HepG2 (cell line): ENCODE measurements at places on chromosomes 5 and 9. TPM values are rescaled to one million over a fixed set of nuclear protein-coding genes. Genes with fewer than 3 reads are reported as not detected.

The COL23A1 gene
- not detected in 2 replicates for total RNA-seq

The MEF2C gene
- 0.02 TPM in 1 of 2 replicates, not detected in the other for total RNA-seq

The ODF2 gene
- total RNA-seq, result 28.3 and 31.3 TPM in 2 replicates

The CMYA5 gene
- total RNA-seq, result 0.13 and 0.18 TPM in 2 replicates

The TXN gene
- total RNA-seq, result 470 and 599 TPM in 2 replicates

The ABLIM3 gene
- total RNA-seq, result 0.53 and 0.67 TPM in 2 replicates

The GOLM1 gene
- total RNA-seq, result 0.20 and 0.31 TPM in 2 replicates

The SAPCD2 gene
- total RNA-seq, result 35.9 and 42.8 TPM in 2 replicates

The NUTM2G gene
- total RNA-seq, result not detected in 2 replicates

The F2RL2 gene
- not detected in 2 replicates for total RNA-seq

The PRUNE2 gene
- 0.02 TPM in 1 of 2 replicates, not detected in the other for total RNA-seq

The PCDHB5 gene
- 0.07 TPM in 1 of 2 replicates, not detected in the other for total RNA-seq

The TSLP gene
- total RNA-seq, result not detected in 2 replicates

The IRX2 gene
- not detected in 2 replicates for total RNA-seq

The ALDOB gene
- 0.97 and 1.1 TPM in 2 replicates for total RNA-seq

The SV2C gene
- total RNA-seq, result not detected in 2 replicates

The ZNF354C gene
- total RNA-seq, result 0.02 and 0.03 TPM in 2 replicates

The FGD3 gene
- 0.84 and 1.1 TPM in 2 replicates for total RNA-seq

The WNT8A gene
- total RNA-seq, result not detected in 2 replicates

The ATOX1 gene
- total RNA-seq, result 124 and 146 TPM in 2 replicates

The BHMT gene
- 6.4 and 10.9 TPM in 2 replicates for total RNA-seq

The FREM1 gene
- 33.6 and 64.3 TPM in 2 replicates for total RNA-seq
